Naive thymus-derived CD8-positive, alpha-beta T cell (primary cell): ENCODE measurements at places on chromosomes 1 and 21.

GRCh38 chr21:22842875-22843274 lies 1844.7 kb downstream of the NCAM2 start:
- no peak for DNase-seq

GRCh38 chr21:34243562-34243961 lies 120.2 kb upstream of the KCNE2 start:
- no peak for DNase-seq

GRCh38 chr1:49226758-49227157 lies 450.1 kb upstream of the BEND5 start:
- DNase-seq = no peak

DNA sequence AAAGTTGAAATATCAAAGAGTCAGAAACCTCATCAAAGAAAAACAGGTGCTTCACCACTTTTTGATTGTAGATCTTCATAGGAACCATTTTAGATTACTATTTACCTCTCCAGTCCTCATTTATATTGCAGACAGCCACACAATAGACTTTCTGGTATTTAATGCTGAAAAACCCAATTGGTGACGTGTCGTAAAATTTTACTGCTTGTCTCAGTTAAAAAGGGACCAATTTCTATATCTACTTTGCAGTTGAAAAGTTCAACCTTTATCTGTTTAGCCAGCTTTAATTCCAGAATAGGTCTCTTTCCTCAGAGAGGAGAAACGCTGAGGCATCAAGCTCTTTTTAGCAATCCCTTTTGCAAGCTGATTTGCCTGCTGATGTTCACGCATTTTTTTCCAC lies 1722.4 kb downstream of the PLA2G4A start:
- no peak for DNase-seq

- DNase-seq = no peak
Measured at GRCh38 chr1:204084247-204084772, 11.4 kb downstream of the SOX13 start.

DNA sequence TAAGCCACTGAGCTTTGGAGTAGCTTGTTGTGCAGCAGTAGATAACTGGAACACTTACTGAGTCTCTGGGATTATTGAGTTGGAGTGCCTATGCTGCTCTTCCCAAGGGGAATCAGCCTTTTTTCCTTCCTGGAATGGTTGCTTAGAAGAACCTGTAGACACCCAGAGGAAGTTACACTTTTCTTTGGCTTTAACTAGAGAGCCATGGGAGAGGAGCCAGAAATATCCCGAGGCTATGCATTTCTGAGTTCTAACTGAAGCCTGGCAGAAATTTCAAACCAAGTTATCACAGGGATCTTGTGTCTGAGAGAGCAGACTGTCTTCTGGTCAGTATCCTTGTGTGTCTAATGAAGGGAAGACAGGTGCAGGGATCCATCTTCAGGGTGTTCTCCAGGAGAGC lies 28.3 kb downstream of the LAMC1 start:
- DNase-seq = no peak

DNA sequence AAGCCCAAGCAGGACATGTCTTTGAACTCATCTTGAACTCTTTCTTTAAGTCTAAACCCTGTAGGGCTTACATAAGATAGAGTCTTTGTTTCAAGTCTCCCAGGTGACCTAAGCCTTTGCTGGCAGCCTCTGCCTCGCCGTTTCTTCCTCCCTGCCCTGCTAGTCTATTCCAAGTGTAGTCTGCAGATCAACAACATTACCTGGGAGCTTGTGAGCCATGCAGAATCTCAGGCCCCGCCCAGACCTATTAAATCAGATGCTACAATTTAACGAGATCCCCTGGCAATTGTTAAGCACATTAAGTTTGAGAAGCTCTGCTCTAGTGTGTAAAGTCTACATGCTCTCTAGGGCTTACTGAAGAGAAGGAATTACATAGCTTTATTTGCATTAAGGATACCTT lies 271.6 kb downstream of the PBX1 start:
- DNase-seq = no peak

- no peak for DNase-seq
Measured at GRCh38 chr1:67759066-67759465, 74.1 kb downstream of the GADD45A start.

GRCh38 chr1:27292106-27292505 lies 29.9 kb upstream of the TMEM222 start:
- no peak for DNase-seq

GRCh38 chr1:77757603-77758002 lies 2.0 kb downstream of the USP33 start:
- DNase-seq = no peak

GRCh38 chr1:203558064-203558760 lies 64.3 kb downstream of the OPTC start:
- DNase-seq = no peak
